Stimulated activated CD4-positive, alpha-beta T cell treated with anti-CD3 and anti-CD28 coated beads, Interleukin-4, amount 100 ng/mL, for 1 hour (primary cell): ENCODE measurements at places on chromosomes 2 and 18.

GRCh38 chr2:50098242-50098641, 933.7 kb downstream of the NRXN1 start:
- DNase-seq: no peak

- DNase-seq: no peak
Observed at GRCh38 chr18:50870138-50870845, 8.6 kb upstream of the ME2 start.

DNA sequence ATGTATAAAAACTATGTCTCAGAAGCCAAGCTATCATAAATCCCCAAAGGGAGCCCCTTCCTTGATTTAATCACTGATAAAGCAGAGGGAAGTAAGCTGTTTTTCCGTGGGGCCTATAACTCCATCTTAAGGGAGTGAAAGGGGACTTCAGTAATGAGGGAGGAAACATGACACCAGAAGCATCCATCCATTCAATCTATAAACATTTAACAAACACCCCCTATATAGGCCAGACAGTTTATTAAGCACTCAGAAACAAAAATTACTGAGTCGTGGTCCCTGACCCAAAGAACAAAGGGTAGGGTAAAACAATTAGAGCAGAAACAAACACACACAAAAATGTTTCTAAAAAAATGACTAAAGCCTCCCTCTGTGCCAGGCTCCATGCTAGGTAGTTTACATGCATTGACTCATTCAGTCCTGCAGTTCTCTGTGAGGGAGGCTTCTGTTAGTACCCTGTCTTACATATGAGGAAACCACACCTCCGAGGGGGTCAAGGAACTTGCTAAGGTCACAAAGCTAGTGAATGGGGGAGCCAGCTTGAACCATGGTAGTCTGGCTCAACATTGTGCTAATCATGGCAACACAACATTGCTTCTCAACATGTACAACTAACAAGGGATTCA, 472.1 kb downstream of the CDH2 start:
- DNase-seq: no peak

GRCh38 chr18:36499938-36500337, 202.4 kb downstream of the FHOD3 start:
- no peak for DNase-seq

DNA sequence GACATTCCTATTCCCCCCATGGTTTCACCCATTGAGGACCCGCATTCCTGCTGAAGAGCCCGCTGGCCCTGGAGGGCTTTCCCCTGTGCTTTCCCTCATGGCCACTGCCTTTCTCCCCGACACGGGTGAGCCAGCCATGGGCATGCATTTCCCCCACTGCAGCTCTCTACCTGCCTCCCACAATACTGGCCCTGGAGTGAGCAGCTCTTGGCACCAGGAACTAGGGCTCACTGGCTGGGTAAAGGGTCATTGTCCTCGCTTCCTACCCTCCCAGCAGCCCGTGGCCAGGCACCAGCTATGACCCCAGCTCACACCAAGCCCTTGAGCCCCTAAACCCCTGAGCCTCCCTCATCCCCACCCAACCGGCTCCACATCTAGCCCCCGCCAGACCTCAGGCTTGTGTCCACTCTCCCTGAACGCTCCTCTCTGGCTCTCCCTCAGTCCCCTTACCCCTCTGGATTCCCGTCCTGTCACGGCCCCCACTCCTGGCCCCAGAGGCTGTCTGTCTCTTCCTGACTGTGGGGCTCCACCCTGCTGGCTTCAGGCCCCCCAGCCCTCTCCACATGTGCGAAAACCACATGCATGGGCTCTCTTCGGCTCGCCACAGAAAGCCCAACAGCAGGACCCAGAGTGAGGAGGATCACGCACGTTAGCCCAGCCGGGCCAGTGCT, 199.8 kb downstream of the ZFP36L2 start:
- DNase-seq: no peak

DNA sequence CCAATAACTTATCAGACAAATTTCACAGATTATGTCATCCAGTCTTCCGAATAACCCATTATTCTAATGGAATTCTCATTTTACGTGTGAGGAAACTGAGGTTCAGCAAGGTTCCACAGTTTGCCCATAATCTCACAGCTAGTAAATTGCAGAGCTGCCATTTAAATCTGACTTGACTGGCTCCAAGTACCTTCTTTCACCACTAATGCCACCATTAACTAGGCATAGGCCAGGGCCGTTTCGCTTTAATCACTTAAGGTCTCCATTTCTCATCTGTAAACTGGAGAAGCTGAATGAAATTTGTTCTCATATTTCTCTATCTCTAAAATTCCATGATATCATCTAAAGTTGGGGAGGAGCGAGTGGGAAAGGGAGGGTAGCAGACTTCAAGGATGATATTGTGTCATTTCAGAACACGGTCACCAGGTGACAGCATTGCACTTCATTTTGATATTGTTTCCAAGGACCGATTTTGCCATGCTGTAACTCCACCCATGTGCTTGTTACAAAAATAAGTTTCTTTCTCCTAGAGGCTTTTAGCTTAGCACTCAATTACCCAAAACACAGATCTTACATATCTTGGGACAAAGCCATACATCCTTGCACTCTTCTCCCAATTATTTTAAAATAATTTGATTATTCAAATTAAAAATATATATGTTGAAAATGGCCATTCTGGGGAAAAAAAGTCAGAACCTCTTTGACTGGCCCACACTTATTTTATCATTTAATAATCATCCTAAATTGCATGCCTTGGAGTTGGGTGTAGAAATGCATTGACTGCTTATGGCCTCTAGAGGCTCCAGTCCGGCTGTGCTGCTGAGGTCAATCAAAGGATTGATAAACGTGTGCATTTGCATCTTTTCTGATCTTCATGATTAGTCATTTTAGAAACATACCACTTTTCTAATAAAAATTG, 123.8 kb downstream of the AKAIN1 start:
- DNase-seq: peak; percentile 2
